ENCODE measurements at places on chromosomes 3 and 15.

DNA sequence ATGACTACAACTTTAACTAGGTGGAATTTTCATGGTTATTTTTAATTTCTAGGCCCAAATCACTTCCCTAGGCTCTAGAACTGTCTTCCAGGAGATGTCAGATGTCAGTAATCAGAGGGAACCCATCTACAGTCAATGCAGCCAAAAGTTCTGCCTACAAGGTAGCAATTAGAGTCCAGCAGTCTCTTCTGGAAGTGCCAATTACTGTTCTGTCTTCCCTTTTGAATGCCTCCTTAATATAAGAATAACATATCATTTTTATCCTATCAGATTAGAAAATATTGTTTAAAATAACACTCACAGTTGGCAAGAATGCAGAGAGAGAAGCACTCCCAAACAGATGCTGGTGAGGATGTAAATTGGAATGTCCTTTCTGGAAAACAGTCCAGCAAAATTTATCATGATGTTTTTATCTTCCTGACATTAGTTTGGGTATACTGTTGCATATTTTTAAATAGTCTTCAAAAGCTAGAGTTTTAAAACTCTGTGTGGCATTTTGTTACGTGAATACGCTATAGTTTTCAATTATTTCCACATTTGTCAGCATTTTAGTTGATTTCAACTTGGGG, 543.7 kb downstream of the FHIT start:
- DNase-seq, result no peak

- no peak for DNase-seq
Observed at GRCh38 chr3:125219261-125219701, 6.7 kb upstream of the SLC12A8 start.

- no peak for DNase-seq
Observed at GRCh38 chr3:67291287-67292252, 293.5 kb downstream of the KBTBD8 start.

- DNase-seq, result no peak
Observed at GRCh38 chr15:92847841-92848240, 52.3 kb upstream of the CHD2 start.

- no peak for DNase-seq
Observed at GRCh38 chr3:186217820-186218164, 108.9 kb upstream of the ETV5 start.

DNA sequence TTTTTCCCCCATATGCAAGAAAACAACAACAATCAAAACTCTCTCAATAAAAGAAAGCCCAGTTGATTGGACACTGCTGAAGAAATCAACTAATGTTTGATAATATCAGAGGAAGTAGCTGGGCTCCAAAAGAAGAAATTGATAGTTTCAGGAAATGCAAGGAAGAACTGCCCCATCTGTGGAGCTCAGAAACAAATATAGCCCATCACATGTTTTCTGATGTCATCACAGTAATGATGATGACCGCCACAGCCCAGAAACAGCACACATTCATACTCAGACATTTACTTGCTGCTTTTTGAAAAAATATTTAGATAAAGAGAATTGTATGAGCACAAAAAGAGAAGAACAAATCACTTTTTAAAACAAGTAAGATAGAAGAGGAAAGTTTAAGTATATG, 67.6 kb downstream of the GOLIM4 start:
- DNase-seq, result no peak

DNA sequence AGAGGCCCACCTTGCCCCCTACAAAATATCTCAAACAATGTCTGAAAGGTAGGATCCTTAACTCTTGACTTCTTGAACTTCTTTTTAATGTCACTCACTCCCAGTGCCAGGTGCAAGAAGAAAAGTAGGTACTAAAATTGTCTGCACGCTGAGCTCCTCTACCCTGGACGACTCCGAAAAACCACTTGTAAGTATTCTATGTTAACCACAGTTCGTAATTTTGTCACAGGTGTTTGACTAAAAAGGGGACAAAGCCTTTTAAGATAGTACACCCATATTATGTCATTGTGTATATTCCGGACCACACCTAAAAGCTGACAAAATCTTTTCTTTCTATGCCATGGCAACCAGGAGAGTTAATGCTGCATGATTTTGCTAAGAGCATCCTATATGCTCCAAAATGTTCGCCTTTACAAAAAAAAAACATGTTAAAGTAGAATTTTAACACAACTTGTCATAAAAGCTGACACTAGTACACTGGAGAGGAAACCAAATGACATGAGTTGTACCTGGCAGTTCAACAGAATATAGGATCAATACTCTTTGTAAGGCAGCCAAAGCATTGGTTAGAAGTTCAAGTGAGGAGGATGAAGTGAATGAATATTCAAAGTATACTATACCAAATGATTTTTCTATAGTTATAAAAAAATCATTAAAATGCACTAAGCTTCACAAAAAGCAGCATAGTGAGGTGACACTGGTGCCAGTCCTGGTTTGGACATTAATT, 210.5 kb downstream of the FOXP1 start:
- no peak for DNase-seq

DNA sequence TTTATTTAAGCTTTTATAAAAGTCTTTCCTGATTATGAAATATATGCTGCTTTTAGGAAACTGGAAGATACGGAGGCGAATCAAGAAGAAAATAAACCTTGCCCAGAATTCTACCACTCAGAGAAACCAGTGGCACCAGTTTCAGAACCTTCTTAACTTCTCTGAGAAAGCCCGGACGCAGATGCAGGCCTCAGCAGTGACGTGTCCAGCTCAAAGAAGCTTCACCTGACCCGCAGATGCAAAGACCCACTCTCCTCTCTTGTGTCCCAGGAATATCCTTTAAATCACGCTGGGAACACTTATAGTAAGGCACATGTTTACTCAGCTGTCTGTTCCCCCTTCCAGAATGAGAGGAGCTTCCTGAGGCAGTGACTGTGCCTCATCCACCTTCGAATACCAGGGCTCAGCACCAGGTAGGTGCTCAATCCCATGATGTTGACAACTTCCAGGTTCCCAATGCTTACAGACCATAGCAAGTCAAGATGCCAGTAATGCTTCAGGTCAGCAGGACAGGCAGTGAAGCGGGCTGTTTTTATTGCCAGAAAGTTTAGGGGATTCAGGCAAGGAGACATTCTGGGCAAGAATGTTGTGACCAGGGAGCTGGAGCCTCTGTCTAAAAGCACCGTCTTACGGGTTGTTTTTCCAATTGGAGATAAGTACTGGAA, 39.9 kb upstream of the LDHAL6B start:
- DNase-seq, result no peak

DNA sequence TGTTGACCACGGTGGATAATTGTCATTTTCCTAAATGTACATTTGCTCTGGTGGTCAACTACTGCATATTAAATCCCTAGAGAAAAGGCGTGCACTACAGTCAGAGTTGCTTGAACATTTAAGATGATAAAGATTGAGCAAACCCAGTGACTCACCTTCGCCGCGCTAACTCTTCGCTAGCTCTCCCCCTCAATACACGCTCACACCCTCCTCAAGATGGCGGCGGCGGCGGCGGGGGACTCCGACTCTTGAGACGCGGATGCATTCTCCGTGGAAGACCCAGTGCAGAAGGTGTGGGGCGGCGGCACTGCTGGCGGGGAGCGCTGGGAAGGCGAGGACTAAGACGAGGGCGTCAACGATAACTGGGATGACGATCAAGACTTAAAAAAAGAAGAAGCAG, 79.8 kb upstream of the PFN2 start:
- DNase-seq, result peak; percentile 74

DNA sequence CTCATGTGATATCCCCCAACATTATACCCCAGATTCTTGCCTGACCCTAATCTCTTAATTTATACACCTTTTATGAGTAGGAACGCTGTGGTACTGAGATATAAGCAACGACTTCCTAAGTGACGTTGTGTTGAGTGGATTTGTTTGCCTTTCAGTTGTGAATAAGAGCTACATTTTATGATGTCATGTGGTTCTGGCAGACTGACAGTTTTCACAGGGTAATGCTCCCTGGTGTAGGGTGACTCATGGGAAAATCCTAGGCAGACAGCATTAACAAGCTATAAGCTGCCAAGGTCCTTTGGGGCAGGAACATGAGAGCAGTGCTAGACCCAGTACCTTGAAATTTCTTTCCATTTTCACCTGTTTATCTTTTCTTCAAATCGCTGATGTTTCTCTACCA, 11.2 kb downstream of the C3orf52 start:
- no peak for DNase-seq
